ENCODE measurements at places on chromosomes 3 and 15.

GRCh38 chr3:176075491-176075890 is 1121.8 kb downstream of the TBL1XR1 start:
- no peak for DNase-seq

DNA sequence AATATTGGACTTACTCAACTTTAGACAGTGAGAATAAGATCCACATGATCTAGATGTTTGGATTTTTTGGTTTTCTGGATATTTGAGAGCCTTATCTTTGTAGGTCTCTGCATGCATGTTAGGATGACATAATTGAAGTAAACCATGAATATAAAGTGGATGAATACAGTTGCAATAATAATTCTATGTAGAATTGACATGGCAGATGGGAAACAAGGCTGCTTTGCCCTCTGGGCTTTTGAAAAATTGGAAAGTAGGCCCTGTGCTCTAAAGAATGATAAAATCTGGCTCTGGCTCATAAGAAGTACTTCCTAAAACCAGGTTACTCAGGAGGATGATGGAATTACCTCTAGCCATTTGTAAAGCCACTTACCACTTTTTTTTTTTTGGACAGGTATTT is 86.9 kb downstream of the ZNF609 start:
- no peak for DNase-seq

GRCh38 chr3:128215800-128216495 is 62.7 kb downstream of the EEFSEC start:
- DNase-seq = no peak

DNA sequence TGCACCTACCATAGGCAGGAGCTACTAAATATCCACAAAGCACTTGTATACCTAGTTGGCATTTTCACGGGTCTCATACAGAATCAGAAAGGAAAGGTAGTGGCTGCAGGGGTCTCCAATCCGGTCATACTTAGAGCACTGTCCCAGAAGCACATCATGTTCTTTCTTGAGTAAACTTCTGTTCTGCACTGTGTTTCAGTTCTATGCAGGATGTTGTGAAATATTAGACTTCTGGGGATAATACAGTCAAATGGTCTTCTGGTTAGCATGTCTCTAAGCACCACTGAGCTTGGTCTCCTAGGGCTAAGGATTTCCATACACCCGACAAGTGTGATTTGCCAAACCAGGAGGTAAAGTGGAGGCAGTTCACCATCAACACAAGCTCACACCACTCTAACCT is 27.9 kb downstream of the MINDY4B start:
- DNase-seq = no peak

GRCh38 chr3:187783098-187783497 is 37.8 kb upstream of the BCL6 start:
- no peak for DNase-seq

- no peak for DNase-seq
Observed at GRCh38 chr3:66665021-66665695, 164.3 kb upstream of the LRIG1 start.

DNA sequence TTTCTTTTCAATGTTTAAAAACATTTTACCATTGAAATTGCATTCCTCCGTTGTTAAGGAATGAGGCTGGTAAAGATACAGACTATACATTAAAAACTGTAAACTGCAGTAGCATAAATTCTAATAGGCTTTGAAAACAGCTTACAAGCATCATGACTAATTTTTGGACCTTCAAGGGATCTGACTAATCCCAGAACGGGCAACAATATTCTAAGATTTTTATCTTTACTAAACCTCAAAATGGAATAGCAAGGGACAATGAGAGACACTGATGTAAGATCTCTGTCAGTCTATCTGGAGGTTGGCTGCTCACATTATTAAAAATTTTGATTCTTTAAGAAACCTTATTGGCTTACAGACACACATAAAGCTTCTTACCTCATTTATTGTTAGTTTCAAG is 74.7 kb downstream of the BTD start:
- DNase-seq = no peak

DNA sequence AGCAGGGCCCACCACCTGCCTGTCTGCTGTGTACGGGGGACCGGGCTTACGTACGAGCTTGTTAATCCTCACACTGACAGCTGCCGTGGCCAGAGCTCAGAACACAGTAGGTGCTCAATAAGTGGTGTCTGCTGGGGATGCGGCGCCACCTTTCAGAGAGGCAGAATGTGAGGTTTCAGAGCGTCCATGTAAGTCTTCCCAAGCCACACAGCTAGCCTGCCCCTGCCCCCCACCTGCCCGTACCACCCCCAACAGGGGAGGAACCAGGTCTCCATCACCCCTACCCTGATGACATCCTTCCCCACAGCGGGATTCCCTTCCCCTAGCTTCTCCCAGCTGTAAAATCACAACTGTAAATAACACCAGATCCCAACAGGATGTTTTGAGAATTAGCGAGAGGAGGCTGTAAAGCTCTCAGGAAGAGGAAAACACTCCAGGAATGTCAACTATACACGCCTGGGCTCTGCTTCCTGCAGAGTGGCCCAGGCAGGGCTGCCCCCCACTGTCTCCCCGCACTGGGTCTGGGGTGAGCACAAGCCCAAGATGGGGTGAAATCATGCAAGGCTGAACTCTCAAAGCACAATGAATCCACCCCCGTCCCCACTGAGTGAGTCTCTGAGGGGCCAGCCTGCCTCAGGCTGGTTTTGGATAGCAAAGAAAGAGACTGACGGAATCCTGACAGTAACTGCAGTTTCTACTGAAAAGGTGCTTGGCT is 250.1 kb upstream of the LYSMD4 start:
- DNase-seq = no peak

DNA sequence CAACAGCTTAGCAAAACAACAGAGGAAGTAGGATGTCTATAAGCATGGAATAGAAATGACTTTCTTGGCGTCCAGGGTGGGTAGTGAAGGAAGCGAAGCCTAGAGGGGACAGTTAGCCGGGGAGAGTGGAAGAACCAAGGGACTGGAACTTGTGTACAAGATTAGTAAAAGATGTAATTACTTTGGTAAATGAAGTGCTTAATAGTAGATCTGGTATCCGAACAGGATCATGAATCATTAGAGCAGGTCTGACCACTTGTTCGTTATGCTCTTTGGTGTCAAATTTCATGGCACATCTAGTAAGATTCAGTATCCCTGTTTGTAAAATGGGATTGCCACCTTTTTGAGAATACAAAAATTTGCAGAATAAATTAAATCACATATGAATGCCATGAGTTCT is 112.5 kb upstream of the MLF1 start:
- DNase-seq = no peak
